Naive thymus-derived CD4-positive, alpha-beta T cell (primary cell): ENCODE measurements at places on chromosomes 7 and 10. TPM values are rescaled to one million over a fixed set of nuclear protein-coding genes. Genes with fewer than 3 reads are reported as not detected.

DNA sequence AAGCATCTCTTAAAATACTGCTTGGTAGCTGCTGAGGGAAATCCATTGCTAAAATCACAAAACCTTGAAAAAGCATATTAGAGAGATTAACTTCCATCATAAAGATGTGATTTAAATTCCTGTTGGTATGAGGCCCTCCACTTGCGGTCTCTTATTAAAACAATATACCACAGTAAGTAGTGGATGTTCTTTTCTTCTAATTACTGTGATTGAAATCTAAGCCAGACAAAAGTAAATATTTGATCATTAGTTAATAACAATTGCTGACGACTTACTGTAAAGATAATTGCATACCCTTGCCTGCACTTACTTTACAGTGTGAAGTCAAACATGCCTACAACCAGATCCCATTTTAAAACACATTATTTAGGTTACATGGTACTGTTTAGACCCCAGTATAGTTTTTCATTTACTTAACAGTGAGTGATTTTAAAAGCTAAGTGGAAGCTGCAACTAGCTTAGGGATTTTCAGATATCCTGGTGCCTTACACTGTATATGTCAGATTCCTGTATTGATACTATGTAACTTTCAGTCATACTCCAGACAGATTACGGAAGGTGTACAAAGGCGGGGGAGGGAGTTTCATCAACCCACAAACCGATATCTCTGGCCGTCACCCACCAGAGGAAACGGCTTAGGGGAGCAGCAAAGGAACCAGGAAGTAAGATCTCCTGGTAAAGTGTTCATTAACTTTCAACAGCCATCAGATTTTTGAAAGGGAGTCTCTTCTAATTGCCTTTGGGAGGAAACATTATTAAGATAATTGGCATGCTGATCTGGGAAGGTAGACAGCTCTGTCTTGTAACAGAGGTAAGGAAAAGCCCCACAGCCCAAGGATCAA, 986 bp downstream of the NRP1 start:
- peak; percentile 22 for DNase-seq

DNA sequence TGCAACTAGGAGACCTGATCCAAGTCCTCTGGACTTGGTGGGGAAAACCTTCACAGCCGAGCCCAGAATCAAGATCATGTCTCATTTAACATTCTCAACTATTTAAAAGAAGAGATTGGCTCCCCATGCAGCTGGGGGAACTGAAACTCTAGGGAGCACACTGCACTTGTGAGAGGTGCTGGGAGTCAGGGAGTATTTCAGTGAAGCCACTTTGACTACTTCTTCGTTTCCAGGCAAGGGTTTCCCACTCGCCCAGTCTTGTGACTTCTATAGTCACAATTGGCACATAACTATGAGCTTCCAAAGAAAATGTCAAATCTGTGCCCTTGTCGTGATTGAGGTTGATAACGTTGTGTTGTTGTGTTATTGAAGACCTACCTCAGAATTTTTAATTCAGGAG, 62.9 kb downstream of the AKR1B1 start:
- DNase-seq: no peak

Gene HOXA11
- not detected for total RNA-seq

GRCh38 chr7:151769188-151769821, 107.6 kb downstream of the PRKAG2 start:
- DNase-seq: no peak

DNA sequence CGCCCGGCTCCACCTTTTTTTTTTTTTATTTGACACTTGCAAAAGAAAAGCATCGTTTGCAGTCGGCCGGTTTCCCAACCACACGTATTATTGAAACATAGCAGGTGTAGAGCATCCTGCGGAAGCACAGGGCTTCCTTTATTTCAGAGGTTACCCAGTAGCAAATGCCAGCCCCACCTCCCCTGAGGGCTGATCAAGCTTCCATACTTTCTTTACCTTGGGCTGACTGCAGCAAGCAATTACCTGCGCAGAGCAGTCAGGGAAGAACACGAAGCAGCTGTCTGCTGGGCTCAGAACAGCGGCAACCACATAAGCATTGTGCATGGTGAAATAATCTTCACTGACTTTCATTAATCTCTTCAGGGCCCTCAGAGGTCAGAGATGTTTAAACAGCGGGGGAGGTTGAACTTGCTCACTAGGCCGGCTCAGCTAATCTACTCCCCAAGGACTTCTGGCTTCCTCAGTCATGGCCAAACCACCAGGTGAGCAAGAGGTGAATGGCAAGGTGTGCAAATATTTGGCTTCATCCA, 784.7 kb upstream of the AUTS2 start:
- no peak for DNase-seq

DNA sequence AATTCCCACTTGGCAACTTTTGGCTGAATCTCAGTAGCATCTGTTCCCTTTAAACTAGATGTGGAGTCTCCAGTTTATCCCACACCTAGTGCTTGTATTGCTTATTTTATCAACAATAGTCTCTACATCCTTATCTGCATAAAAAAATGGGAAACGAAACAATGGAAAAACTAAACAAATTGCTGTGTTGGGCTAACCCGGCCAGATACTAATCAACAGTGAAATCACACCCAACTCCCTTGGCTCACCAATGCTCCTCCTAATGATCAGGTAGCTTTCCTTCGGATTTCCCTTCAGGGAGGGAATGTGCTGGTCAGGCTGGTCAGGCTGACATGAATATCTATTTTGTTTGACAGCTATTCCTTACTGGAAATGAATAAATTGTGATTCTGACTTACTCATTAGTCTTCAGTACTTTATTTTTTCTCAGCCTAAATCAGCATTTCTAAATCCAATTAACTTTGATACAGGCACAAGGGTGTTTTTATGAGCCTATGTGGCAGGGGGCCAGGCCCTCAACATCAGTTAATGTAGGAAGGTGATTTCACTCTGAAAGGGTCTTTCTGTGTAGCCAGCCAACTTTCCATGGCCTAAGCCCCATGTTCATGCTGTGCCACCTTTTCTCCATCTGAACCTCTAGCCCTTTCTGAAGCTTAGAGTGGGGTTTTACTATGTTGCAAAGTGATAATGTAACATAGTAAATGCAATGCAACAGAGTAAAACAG, 170.5 kb upstream of the NPSR1 start:
- no peak for DNase-seq
